Chondrocyte (in vitro differentiated cells): ENCODE measurements at places on chromosomes 16 and 17. TPM values are rescaled to one million over a fixed set of nuclear protein-coding genes. Genes with fewer than 3 reads are reported as not detected.
A peak's percentile ranks its signal among the peaks of the same experiment; 100 is the strongest.

Gene GFAP
- 0.55 to 1.0 TPM in 2 of 3 replicates, not detected in the other for total RNA-seq

Gene LRRC45
- 7.9 to 12.8 TPM (median 8.2 TPM) in 3 replicates for total RNA-seq

Gene PYY
- total RNA-seq = not detected in 3 replicates

Gene HSF4
- 11.6 to 19.0 TPM (median 15.7 TPM) in 3 replicates for total RNA-seq

Gene GPRC5B
- total RNA-seq = 1.9 to 2.2 TPM (median 2.1 TPM) in 3 replicates

Gene CD300E
- not detected in 3 replicates for total RNA-seq

GRCh38 chr17:77451245-77451893, 310.6 kb downstream of the SEC14L1 start:
- peaks cover 2% of the 10 kb centered on the region for H3K36me3 ChIP-seq
- DNase-seq = no peak
- peak overlapping the region; percentile 83 for H3K4me3 ChIP-seq
- no peaks in the 10 kb centered on the region for H3K27me3 ChIP-seq

DNA sequence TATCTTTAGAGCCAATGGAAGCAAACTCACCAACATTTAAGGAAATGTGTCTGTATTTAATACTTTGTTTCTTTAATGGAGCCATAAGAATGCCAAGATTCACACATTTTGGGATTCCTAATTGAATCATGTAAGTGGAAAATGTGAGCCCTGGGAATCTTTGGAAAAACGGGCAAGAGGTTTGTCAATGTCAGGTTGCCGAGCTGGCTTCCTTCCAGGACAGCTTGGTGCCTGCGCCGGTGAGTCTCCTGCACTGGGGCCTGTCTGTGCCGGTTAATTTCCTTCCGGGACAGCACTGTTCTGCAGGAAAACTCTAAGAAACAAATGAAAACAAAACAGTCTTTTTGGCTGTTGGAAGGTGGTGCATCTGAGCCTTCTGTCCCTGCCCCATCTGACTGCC, 210.6 kb downstream of the HAPSTR1 start:
- H3K36me3 ChIP-seq = no peaks in the 10 kb centered on the region
- no peak for DNase-seq
- H3K27ac ChIP-seq = no peak overlapping the region
- no peaks in the 10 kb centered on the region for H3K4me1 ChIP-seq

DNA sequence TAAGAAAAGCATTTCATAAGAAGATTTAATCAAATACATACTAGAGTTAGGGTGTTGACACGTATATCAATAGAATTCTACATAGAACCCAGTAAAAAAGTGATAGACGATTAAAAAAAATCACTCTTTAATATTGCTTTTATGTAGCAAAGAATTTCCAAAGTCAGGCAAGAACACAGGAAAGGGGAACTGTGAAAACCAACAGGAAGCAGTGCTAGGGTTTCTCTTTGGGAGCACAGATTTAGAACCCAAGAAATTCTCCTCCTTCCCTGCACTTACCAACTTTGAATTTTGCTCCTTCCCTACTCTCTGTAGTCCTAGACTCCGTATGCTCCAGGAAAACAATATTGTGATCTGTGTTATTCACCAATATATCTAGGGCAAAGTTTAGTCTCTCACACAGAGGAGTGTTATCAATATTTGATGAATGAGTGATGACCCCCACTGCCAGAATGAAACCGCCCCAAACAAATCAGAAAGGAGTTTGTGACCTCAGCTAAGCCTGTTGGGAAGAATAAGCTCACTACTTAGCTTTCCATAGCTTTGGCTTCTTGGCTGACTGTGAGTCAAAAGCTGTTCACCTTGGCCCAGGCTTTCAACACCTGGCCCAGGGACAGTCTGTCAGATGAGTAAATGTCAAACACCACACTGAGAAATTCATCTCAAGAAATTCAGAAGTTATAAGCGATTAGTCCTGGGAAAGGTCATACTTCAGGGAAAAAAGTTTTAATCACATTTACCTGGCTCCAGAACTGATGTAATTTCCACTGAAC, 8.6 kb downstream of the RFWD3 start:
- peaks cover 32% of the 10 kb centered on the region for H3K4me1 ChIP-seq
- H3K27me3 ChIP-seq = no peaks in the 10 kb centered on the region
- DNase-seq = no peak
- no peak overlapping the region for H3K27ac ChIP-seq

- DNase-seq = no peak
- no peaks in the 10 kb centered on the region for H3K27me3 ChIP-seq
- no peaks in the 10 kb centered on the region for H3K36me3 ChIP-seq
Observed at GRCh38 chr17:57577751-57578607, 167.1 kb downstream of the CCDC182 start.
